CD4-positive, alpha-beta T cell treated with Interferon alpha-2 for 1 hour (primary cell): ENCODE measurements at places on chromosomes 11 and 22.
A peak's percentile ranks its signal among the peaks of the same experiment; 100 is the strongest.

DNA sequence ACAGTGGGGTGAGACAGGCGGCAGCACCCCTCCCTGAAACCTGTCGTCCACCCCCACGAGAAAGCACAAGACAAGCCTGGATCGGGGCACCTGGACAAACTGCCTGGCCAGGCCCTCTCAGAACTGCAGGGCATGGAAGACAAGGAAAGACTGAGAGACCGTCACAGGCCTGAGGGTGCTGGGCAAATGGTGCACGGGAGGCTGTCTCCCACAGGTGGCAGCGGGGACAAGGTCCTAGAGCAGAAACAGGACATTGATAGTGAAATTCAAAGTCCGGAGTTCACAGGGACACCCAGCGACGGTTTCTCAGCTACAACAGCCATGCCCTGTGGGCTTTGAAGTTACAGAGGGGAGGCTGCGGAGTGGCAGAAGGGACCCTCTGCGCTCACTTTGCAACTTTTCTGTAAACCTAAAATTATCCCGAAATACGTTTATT, 20.6 kb downstream of the DRD4 start:
- DNase-seq = no peak

DNA sequence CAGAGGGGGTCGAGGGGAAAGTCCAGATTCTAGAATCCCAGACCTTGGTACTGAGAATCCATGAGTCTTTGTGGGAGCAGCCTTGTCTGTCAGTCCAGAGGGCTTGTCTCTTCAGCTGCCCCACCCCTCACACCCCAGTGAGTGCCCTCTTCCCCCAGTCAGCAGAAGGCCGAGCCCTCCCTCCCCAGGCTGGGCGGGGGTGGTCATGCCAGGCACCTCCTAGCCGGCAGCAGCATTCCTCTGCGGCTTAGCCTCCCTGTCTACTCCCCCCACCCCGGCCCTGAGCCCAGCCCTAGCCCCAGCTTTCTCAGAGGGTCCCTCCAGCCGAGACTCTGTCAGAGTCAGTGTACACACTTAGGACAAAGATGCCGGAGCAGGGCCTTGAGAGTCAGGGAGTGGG, 4.6 kb downstream of the SOX10 start:
- no peak for DNase-seq

GRCh38 chr11:115678942-115679341, 174.7 kb upstream of the CADM1 start:
- DNase-seq = no peak

DNA sequence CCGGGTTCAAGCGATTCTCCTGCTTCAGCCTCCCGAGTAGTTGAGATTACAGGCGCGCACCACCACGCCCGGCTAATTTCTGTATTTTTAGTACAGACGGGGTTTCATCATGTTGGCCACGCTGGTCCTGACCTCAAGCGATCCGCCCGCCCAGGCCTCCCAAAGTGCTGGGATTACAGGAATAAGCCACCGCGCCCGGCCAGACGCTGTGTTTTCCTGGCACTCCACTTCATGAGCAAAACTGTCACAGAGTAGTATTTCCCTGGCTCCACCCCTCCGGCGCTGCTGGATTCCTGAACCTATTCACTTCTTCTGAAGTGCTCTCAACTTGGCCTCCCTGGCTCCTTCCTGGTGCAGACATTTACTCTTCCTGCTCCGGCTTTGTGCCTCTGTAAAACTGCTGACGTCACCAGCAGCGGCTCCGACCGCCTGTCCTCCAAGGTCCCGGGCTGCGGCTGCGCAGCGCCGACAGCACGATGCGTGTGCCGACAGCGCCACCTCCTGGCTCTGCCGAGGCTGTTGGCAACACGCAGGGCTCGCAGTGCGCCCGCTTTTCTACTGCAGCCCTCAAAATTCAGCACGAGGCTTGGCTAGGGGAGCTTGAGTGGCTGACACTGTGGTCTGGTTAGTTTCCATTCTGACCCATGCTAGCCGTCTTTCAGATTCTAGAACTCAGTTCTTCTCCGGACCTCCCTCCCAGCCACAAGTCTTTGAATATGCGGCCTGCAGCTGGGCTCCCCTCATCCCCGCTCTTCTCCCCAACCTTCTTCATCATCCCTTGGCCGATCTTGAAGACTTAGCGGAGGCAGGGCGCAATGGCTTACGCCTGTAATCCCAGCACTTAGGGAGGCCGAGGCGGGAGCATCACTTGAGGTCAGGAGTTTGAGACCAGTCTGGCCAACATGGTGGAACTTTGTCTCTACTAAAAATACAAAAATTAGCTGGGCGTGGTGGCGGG, 36.6 kb downstream of the APOL3 start:
- DNase-seq = peak; percentile 94

GRCh38 chr11:118938491-118939403, 13.0 kb upstream of the BCL9L start:
- DNase-seq = no peak

- no peak for DNase-seq
Observed at GRCh38 chr11:123601136-123601535, 53.3 kb downstream of the SCN3B start.
